Cortex of kidney (tissue), 1 donor: ENCODE measurements at places on chromosomes 12 and 14.

GRCh38 chr12:88870000-88870737 lies 289.9 kb upstream of the KITLG start:
- DNase-seq, result no peak

- no peak for DNase-seq
Observed at GRCh38 chr12:130859161-130859560, 12.7 kb upstream of the RAN start.

GRCh38 chr12:92615703-92616102 lies 87.1 kb upstream of the PLEKHG7 start:
- no peak for DNase-seq

DNA sequence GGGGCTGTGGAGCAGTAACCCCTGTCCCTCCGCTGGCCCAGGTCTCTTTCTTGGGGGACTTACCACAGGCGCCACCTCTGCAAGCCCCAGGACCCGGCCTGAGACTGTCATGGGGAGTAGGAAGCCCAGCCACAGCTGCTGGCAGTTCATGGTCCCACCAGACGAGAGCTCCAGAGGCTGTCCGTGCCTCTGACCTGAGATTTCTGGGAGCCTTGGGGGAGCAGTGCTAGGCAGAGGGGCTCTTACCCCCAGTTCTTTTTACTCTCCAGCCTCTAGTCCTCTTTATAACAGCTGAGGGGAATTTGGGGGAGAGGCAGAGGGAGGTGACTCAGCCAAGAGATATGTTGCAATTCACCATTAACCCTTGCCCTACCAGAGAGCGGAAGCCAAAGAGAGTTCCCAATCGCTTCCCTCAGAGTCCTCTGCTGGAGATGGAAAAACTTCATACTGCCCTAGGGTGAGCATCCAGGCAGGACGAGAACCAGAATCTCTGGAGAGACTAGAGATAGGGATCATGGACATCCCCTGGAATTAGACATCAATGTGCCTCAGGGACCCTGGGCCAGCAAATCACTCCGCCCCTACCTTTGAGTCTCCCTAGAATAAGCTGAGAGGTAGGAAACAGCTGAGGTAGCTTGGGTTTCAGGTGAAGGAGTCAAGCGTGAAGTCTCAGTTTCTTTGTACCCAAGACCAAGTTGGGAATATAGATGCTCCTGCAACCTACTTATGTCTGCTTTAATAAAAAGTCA lies at the start of gene MMP19:
TSS of gene MMP19 (minus strand) at position 256 of the 749 bp plus-strand sequence. CDS start at position 150, 106 bp downstream.
- no peak for DNase-seq

DNA sequence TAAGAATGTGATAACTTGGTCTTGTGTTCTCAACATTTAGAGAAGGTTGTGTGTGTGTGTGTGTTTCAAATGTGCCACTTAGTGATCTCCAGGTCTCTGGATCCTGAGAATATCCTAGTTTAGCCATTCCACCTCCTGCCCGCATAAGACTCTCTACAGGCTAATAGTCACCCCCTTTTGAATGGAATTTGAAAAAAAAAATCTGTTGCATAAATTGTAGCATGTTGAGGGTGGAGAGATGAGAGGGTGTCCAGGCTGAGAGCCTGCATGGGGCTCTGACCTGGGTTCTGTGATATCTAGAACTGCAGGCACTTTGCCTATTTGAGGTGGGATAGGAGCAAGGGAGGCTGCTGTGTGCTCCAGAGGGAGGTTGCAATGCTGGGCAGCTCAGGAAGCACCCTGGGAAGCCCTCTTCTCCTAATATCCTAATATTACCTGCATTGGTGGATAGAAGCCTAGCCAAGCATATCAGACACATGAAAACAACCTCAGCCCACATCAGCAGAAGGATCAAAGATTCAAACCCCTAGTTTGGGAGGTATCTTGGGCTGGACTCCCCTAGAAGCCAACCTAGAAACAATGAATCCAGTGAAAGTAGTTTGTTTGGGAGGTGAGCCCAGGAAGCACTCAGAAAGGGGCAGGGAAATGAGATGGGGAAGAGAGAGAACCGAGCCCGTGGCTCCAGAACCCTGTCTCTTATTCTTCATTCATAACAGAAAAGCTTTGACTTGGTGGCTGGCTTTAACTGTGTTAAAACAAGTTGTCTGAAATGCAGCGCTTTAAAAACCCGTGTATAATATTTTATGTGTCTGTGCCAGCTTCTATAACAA lies 35.6 kb upstream of the RBM19 start:
- no peak for DNase-seq

DNA sequence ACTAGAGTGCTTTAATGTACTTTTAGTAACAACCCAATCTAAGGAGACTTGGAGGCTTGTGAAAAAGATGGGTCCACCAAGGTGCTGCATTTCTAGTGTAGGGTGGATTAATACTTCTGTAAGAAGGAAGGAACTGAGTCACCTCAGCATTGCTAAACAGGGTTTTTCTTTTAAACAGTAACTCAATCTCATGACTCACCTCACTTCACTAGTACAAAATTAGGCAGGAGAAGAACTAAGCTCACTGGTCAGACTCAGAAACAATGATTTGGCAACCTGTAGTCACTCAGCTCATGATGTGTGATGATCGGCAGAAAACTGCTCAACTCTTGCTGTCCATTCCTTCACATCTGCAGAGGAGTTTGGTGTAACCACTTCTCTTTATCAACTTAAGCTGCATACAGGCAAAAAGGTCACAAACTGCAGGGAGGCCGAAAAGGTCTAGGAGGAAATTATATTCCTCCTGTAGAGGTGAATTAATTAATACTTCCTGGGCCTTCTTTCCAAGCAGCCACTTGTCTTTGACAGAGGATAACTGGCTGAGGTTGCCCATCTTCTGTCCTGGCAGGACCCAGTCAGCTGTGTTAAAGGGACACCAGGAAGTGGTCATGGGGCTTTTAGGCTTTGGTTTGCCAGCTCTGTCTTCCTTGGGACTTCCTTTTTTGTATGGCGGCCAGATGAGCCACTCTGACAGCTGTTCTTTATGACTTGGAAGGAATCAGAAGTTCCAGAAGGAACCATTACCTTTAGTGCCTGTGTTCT lies 466.9 kb downstream of the FUT8 start:
- DNase-seq, result no peak

DNA sequence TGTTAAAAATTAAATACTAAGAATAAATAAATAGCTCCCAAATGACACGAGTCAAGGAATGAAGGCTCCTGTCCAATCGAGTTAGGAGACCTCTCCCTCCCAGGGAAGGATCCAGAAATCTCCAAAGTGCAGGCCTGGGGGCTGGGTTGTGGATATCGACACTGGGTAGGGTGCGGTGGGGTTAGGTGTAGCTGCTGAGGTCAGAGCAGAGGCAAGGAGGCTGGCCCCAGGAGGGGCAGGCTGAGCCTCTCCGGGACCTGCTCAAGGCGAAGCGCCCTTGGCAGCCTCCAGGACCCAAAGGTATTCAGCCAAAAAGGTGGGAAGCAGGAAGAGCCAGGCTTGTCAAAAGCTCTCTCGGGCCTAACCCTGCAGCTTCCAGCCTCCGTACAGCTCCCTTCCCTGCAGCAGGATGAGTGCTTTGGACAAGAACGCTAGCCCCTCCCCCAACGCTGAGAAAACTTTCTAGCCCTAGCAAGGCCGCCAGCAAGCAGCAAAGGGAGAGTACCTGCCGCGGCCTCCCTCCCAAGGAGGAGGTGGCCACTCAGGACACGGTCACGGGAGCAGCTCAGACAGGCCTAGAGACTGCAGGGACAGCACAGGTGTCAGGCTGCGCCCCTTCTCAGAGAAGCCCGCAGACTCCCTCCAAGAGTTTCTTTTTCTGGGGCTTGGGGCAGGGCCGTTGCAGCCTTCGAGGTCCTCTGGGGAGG lies 3.7 kb upstream of the PNMA1 start:
- DNase-seq, result no peak

DNA sequence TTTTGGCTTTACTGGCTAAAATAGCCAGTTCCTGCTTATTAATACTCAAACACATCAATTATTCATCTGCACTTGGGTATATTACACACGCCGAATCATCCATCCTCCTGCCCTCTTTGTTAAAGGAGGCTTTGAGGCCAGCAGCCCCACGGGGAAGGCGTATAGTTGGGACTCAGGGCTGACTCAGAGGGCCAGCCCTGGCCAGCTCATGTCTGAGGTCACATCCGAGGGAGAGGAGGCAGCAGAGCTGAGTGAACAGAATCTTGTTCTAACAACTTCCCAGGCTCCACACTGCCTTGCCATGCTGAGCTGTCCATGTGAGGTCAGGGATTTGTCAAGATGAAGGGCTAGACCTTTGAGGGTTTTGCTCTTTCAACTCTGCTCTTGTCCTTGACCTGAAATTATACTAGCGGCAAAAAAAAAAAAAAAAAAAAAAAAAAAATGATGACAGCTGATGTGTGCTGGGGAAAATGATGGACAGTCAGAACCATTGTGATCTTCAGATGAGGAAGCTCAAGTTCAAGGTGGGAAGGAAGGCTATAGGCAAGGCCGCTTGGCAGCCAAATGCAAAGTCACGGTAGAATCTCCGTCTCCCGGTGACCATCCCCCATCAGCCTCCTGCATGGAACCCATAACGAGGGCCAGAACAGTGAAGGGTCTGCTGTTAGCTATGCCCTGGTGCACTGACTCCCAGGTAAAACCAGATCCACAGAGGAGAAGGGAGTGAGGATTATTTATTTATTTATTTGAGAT lies 12.5 kb upstream of the MARK3 start:
- no peak for DNase-seq

- DNase-seq, result no peak
Observed at GRCh38 chr12:68185598-68185997, 26.1 kb upstream of the IFNG start.

- DNase-seq, result no peak
Observed at GRCh38 chr14:25308244-25308643, 258.3 kb upstream of the STXBP6 start.

- no peak for DNase-seq
Observed at GRCh38 chr14:76396714-76397187, 20.8 kb downstream of the ESRRB start.

- DNase-seq, result no peak
Observed at GRCh38 chr14:24095271-24096068, 1.4 kb downstream of the PCK2 start.

- no peak for DNase-seq
Observed at GRCh38 chr12:97797473-97797872, 334.9 kb downstream of the RMST start.

DNA sequence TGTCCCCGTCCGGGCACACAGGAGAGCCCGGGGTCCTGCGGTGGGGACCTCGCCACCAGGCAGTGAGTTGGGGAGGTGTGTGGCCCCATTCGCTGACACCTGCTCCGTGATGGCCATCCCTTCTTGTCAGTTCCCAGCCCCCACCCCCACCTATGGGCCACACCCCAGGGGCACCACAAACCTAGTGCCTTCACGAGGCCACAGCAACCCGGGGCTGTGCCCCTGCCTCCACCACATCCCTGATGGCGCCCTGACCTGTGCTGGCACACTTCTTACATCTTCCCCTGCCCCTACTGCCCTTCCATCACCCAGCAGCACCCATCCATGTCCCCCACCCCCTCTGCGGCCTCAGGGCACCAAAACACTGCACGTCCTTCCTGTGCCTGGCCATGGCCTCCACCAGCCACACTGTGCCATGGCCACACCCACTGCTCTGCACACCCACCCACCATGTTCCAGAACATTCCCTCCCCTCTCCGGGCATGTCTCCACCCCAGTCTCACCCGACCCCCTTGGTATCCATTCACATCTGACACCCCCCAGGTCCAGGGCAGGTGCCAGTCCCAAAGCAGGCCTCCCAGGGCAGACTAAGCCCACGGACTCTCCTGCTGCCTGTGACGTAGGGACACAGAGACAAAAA lies 24.4 kb downstream of the JAG2 start:
- DNase-seq, result no peak

GRCh38 chr12:20567413-20567812 lies 127.7 kb upstream of the SLCO1C1 start:
- no peak for DNase-seq

GRCh38 chr14:54667026-54667744 lies 100.3 kb downstream of the SAMD4A start:
- no peak for DNase-seq

GRCh38 chr12:111444925-111445725 lies 39.4 kb downstream of the SH2B3 start:
- DNase-seq, result no peak

GRCh38 chr12:125187780-125188741 lies 122.8 kb downstream of the AACS start:
- no peak for DNase-seq

DNA sequence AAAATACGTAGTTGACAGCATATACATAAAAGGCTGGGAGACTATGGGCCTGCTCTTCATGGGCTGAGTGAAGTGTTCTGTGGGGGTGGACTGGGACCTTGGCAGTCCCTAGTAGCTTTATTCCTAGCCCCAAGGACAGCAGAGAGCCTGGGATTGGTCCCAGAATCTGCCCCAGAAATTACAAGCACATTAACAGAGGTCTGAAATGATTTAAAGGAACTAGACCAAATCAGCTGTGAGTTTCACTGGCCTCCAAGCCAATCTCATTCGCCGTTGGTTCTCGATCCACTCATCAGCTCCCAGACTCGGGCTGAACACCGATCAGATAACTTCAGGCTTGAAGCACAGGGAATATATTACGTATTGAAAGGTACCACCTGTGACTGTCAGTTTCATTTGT lies 77.0 kb upstream of the PSMC1 start:
- DNase-seq, result no peak

DNA sequence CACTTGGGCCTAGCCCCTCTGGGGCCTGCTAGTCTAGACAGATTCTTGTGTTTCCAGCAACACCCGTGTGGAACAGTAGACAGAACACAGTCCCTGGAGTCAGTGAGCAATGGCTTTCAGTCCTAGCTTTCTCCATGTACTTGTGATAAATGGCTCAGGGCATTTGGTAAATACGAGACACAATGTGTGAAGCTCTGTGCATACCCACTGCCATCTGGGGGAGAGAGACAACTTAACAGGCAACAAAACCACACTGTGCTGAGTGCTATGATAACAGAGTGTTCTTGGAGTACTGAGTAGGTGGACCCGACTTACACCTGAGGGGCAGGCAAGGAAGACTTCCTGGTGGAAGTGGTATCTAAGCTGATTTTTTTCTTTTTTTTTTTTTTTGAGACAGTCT lies 86.3 kb upstream of the TBX3 start:
- DNase-seq, result no peak

DNA sequence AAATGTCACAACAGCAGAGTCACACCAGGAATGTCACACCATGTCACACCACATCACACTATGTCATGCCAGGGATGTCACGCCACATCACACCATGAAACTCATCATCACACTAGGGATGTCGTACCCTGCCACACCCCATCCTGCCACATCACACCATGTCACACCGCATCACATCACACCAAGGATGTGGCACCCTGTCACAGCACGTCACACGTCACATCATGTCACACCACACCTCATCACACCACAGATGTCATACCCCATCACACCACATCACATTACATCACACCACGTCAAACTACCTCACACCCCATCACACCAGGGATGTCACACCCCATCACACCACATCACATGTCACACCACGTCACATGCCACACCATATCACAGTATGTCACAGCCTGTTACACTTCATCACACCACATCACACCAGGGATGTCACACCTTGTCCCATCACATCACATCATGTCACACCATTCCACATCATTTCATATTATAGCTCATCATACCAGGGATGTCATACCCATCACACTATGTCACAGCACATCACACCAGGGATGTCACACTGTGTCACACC lies 90.9 kb downstream of the TMEM121 start:
- no peak for DNase-seq
